Kidney glomerular epithelial cell (primary cell): ENCODE measurements at places on chromosomes 12 and 14.

DNA sequence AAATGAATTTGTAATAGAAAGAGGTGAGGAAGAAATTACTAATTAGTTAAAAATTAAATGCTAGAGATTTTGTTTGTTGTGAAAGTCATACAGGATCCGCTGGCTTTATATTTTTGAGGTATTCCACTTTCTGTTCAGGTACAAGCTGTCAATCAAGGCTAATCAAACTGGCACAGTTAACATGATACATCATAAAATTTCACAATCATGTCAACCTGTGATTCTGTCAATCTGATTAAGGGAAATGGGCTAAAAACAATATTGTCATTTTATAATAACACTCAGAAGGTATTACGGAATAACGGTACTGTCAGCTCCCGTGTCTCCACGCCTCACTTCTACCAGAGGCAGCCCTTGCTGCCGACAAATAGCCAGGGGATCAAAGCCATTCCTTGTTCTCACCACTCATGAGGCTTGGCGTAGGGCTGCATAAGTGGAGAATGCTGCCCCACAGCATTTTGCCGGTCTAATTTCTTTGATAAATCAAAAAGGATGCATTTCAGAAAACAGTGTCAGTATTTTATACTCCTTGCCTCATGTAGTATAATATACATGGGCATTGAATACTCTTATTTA is 352.9 kb downstream of the NPAS3 start:
- no peak for DNase-seq

GRCh38 chr12:112153181-112153892 is 28.0 kb downstream of the TRAFD1 start:
- no peak for DNase-seq

DNA sequence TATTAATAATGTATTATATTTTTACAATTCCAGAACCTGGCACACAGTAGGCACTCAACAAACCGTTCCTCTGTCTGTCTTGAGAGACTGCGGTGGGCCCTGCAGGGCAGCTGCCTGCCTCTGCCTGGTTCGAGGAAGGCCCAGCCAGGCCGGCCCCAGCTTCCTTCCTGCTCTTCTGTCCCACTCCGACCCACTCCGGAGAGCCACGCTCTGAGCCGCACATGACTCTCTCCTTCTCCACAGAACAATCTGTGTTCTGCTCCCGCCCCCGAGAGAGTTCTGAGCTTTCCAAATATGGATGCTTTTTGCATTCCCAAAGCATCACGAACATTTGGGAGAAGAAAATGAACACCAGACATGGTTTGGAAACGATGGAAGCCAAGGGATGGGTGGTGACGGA is 57.3 kb downstream of the TTC7B start:
- no peak for DNase-seq

DNA sequence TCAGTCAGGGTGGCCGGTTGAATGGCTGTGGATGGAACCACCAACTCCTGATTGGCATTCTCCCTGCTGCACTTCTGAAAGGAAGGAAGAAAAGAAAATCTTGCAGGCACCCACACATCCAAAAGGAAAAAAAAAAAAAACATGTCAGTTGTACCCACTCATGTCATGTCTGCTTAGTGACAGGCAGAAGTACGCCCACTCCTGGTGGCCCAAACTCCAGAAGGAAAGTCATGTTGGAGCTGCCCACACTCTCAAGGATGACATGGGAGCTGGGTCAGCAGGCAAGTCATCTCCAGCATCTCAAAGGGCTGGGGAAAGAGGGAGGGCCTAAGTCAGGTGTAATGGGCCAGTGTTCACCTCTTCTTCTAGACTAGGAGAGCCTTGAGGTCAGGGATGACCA is 1079.1 kb downstream of the BCL11B start:
- no peak for DNase-seq

DNA sequence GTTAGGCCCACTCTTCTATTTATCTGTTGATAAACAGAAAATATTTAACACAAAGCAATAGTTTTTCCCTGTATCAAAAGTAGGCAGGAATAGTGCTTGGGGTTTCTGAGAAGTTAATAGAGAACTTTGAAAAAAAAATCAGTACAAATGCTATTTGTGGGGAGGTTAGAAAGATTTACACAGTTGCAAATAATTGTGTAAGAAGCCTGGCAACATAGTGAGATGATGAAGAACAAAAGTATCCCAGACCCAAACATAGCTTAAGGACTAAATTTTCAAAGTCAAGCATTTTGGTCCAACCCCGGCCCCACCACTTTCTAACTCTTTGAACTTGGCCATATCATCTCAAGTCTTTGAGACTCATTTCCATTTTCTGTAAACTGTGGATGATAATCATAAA is 687.5 kb upstream of the TMEM132C start:
- no peak for DNase-seq

- DNase-seq: no peak
Observed at GRCh38 chr14:39229222-39229543, 4.5 kb upstream of the MIA2 start.

DNA sequence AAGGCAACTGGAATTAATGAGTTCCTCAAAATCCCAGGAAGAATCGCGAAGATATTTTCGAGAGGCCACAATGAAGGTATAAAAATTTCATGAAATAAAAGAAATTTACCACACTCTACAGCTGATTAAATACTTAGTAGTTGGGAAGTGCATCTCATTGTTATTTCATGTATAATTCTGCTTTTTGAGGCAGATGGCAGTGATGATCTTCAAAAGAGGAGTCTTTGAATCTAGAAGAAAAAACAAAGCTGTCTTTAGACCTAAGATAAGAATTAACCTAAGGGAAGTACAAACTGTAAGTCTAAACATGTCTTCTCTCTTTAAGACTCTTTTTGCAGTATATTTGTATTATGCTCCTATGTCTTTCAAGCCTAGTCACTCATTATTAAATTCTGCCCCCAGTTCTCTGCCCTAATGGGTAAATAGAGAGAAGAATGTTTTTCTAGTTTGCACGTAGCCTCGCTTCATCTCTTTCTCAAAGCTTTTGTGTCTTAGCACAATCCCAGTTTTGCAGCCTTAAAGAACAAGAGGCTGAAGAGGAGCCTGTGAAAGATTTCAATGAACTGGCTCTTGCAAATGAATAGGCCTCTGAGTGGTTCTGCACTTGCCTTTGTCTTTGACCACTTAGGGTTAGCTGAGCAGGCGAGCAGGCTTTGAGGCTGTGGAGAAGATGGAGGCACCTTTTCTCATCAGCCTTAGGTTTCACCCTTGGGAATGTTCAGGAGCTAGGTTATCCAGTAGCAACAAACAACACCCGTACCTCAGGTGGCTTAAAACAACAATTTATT is 32.7 kb downstream of the CFAP54 start:
- no peak for DNase-seq

- DNase-seq: no peak
Observed at GRCh38 chr12:124722878-124723277, 140.8 kb downstream of the SCARB1 start.

DNA sequence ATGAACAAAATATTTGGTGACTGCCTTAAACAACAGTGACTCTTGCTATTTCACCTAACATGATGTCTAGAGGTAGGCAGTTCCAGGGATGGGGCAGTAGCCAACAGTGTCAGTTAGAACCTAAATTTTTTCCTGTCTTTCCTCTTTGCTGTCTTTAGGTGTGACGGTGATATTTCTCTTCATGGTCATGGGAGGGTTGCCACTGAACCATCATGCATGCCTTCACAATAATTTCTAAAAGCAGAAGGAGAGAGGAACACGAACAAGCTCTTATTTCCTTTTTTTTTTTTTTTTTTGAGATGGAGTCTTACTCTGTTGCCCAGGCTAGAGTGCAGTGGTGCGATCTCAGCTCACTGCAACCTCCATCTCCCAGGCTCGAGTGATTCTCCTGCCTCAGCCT is 2.4 kb downstream of the CCDC63 start:
- DNase-seq: no peak

- peak; percentile 90 for DNase-seq
Observed at GRCh38 chr14:92121670-92122350, at the start of the genes CPSF2 and NDUFB1. TSS of gene CPSF2 (plus strand) at chr14:92121969. CDS start at chr14:92130985, 9,016 bp downstream. TSS of gene NDUFB1 (minus strand) at chr14:92121706. CDS start at chr14:92117637, 4,069 bp downstream.

DNA sequence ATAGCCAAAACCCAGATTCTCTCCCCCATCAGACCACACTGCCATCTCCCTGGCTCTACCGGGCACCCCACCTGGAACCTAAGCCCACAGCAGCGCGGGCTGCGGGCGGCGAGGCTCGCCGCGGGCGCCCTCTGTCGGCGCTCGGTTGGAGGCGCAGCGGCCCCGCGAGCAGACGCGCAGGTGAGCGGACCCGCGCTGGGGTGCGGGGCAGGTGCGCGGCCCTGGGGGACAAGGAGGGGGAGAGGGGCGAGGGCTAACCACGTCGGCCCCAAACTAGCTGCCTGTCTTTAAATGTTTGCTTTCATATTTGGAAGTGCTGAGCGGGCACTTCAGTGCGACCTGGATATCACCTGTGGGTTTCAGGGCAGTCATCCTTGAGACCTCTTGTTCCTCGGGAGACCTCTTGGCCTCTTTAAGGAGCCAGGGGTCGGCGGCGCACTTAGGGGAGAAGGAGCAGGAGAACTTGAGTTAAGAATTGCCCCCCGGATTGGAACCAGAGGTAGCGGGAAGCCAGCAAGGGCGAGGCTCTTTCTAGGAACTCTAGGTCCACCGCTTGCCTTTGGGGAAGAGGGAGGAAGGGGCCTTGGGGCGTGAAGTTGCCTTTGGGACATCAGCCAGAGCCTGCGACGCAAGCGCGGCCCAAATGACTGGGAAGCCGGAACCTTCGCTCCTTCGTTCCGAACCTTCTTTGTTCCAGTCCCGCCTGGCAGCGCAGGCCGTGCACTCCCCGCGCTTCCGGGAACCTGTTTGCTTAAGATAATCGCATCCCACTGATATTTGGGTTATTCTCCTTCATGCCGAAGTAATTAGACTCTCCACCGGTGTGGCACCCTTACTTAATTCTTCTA is 78.7 kb downstream of the NEDD1 start:
- DNase-seq: peak; percentile 43

- DNase-seq: no peak
Observed at GRCh38 chr12:100858656-100859055, 64.1 kb downstream of the ANO4 start.

GRCh38 chr12:123961585-123962345 is 10.9 kb downstream of the CCDC92 start:
- no peak for DNase-seq

GRCh38 chr12:131220331-131220685 is 266.6 kb downstream of the ADGRD1 start:
- DNase-seq: no peak

DNA sequence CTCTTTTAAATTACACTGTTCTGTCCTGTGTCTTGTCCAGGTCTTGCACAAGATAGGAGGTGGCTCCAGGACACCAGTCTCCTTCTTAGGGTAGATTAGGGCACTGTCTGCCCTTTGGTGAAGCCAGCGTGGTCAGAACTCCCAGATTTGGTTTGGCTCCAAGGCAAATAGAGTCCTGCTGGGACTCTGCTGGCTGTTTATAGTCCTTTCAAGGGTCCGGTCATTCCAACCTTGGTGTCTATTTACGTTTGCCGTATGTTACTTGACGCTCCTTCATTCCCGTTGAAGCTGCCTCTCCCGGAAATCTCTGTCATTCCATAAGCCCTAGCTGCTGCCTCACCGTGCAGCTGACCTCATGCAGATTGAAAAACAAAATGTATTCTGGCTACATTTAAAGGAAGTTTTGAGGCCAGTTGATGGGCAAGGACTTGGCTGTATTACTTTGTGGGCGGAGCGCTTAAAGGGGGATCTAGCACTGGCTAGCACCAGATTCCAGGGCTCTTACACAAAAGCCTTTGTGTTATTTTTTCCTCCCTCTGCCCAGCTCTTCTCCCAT is 180.6 kb downstream of the AKAP6 start:
- DNase-seq: peak; percentile 98

DNA sequence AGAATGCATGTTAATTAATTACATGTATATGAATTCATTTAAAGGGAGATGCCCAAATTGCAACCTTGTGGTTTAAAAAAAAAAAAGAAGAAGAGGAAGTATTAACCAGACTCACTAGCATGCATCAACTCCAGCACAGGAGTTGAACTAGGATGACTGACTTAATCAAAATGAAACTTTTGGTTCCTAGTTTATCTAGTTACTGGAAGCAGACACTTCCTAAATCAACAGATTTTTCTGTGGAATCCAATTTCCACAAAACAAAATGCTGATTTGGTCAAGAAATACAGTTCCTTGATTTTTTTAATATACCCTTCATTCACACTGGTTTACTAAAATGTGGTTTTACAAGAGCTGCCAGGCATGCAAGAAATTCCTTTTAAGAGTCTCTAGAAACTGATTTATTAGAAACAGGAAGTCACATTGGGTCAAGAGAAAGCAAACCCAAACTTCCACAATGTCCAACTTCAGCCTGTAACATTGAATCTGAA is 41.6 kb downstream of the ITPR2 start:
- DNase-seq: peak; percentile 22

GRCh38 chr14:63633801-63634200 is 7.9 kb downstream of the WDR89 start:
- DNase-seq: no peak

DNA sequence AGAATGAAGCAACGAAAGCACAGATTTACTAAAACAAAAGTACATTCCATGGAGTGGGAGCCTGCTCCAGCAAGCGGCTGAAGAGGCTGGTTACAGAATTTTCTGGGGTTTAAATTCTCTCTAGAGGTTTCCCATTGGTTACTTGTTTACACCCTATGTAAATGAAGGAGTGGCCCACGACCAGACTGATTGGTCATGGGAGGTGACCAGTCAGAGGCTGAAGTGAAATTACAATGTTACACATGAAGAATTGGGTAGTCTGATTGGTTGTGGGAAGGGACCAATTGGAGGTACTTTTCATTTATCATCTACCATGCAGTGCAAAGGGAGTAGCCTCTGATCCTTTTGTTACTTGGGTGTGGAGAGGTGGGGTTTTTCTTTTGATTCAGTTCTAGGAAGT is 36.2 kb upstream of the APPL2 start:
- no peak for DNase-seq

DNA sequence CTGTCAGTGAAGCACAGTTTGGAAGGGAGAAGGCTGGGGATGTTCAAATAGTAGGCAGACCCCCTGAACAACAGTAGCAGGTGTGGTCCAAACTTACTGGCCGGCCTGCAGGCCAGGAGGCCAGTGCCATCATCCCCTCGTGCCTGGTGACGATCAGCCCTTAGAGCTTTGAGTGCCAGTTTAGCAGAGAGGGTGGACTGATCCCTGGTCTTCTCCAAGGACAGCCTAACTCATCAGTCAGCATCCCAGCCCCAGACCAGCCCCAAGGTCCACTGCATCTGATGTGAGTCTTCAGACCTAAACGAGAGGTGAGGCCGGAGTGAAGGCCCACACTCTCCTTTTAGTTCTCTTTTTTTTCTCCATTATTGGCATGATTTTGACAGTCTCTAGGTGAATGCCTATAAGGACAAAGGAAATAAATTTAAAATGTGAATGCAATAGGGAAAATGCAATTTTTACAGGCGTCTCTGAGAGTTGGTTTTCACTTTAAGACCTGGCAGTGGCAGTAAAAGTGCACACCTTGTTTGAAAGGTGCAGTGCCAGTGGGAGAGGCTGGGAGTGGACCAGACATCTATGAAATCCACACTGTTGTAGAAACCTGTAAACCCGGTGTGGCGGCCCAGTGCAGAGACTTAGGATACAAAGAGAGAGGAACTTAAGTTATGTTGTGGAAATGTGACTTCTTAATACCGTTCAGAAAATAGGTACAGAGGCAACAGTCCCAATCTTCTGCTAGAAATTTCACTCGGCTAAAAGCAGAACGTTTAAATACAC is 311.2 kb downstream of the CACNA1C start:
- no peak for DNase-seq

GRCh38 chr12:127306604-127307215 is 960.3 kb upstream of the TMEM132C start:
- peak; percentile 10 for DNase-seq
